Stimulated activated CD4-positive, alpha-beta T cell treated with anti-CD3 and anti-CD28 coated beads, Interleukin-15, amount 100 ng/mL, for 1 hour (primary cell): ENCODE measurements at places on chromosomes 3 and 15.

GRCh38 chr15:57640930-57641682 lies 49.4 kb downstream of the MYZAP start:
- no peak for DNase-seq

DNA sequence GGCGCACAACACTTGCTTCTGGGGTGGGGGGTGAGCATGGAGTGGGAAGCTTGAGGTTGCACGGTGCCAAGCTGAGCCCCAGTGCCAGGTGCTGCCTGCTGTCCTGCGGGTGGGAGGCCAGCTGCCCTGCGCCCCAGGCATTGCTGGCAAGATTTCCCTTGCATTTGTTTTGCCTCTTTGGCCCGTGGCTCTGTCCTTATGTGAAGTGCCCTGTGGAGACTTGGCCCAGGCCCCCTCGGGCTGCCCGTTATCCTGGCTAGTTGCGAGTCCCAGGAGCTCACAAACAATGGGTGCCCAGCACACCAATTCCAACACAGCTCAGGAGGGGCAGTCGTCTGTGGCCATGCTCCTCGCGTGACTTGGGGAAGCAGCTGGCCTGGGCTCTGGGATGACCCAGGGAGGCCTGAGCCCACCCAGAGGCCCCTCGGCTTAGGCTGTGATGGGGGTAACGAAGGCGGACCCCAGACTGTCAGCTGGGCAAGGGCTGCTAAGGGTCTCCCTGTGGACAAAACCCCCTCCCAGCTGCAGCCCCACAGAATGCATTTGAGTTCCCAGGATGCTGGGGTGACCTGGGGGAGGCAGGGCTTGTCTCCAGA lies 5.9 kb downstream of the C3orf22 start:
- no peak for DNase-seq

- no peak for DNase-seq
Observed at GRCh38 chr3:66233033-66233432, 12.2 kb downstream of the SLC25A26 start.

GRCh38 chr3:145355206-145355605 lies 805.8 kb downstream of the PLOD2 start:
- DNase-seq, result no peak

GRCh38 chr3:158802409-158803268 lies 785 bp downstream of the MFSD1 start:
- no peak for DNase-seq

DNA sequence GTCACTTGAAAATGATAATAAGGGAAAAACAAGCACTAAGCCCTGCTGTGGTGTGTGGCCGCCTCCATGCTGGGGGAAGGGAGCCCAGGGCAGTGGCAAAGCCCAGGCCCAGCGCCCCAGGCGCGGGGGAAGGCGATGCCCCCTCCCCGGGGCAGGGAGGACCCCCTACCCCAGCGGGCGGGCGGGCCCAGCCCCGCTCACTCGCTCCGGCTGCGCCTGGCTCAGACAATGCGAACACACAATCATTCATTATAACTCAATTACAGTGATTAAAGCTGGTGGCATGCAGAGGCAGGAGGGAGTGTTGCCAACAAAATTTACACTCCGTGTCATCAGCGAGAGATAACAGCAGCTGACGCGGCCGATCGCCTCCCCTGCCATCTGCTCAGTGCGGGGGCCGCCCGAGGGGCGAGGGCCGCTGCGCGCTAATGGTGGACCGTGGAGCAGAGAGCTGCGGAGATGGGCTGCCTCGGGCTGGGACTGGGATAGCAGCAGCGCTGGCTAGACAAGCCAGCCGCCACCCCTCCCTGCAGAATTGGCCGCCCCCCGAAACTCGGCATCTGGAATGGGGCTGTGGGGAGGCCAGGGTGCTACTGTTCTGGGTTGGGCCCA lies 64.1 kb downstream of the TLE3 start:
- no peak for DNase-seq

- DNase-seq, result no peak
Observed at GRCh38 chr3:171266034-171266739, 194.0 kb downstream of the TNIK start.

- no peak for DNase-seq
Observed at GRCh38 chr15:39574427-39574826, 6.5 kb upstream of the THBS1 start.

- no peak for DNase-seq
Observed at GRCh38 chr3:115828401-115828800, 205.1 kb downstream of the GAP43 start.

DNA sequence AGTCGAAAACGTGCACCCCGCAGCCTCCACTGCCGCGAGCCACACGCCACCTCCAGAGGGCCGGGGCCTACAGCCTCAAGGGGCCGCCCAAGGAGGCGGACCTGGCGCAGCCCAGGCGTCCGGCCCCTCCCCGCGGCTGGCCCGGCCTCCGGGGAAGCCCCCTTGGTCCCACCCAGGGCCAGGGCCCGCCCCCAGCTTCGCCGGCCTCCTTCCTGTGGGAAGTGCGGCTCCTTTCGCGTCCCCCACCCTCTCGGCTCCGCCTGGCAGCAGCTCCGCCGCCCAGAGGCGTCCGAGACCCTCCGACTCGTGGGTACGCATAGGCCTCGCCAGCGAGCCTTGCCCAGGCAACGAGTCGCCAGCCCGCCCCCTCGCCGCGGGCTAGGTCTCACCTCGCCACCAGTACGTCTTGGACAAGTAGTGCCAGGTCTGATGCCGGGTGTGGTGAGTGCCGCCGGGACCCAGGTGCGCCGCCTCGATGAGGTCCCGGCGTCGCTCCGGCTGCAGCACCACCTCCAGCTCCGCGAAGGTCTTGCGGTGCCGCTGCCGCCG lies 642 bp downstream of the ZBTB11 start:
- DNase-seq, result peak; percentile 89
